CD4-positive, alpha-beta T cell treated with Interleukin-1 beta for 1 hour (primary cell): ENCODE measurements at places on chromosomes 5 and 9.

DNA sequence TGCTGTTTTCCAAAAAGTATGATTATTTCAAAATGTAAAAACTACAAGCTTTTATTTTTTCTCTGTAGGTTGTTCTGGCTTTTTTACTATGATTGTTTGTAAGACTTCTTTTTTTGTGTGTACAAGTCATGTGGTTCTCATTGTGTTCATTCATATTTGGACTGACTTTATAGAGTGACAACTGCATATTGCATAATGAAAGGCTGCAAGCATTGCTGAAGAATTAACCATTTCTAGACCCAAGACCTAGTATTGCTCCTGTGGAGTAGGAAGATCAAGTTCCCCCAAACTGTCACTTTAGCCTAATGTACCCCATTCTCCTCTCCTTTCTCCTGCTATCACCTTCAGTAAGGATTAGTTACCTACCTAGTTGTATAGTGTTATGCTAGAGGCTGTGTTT, 10.0 kb downstream of the MAP1B start:
- no peak for DNase-seq

DNA sequence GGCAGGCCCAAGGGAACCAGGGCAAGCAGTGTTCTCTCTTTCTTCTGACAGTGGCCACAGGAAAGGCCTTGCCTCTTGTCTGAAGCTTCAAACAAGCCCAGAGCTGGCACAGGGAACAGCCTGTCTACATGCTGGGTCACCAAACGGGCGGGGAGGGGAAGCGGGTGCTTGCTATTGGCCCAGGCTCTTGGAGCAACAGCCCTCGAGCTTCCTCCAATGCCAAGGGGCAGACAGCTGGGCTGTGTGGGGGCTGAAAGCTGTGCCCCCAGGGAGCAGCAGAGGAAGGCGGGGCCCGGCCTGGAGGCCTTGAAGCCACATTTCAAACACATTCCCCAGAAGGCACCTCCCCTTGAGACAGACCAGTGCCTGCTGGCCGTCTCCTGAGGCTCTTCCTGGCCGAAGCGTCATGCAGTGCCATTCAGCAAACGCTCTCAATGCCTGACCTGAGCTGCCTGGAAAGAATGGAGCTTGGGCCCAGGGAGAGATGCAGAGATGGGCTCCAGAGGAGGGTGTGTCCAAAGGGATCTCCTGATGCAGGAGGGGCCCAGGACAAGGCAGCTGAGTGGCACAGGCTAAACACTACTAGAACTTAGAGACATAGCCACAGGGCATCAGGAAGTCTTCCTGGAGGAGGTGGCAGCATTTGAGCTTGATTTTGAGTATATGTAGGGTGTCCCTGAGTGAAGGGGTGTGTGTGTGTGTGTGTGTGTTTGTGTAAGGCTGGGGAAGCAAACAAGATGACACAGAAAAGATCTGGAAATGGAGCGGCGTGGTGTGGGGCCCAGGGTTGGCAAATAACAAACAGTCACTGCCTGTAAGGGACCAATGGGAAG, 2.5 kb downstream of the FIBCD1 start:
- DNase-seq, result no peak

- DNase-seq, result no peak
Measured at GRCh38 chr9:751137-752051, 90.1 kb upstream of the DMRT1 start.

GRCh38 chr9:32725066-32725860, 58.1 kb upstream of the TMEM215 start:
- no peak for DNase-seq

GRCh38 chr9:137761032-137761431, 116.5 kb upstream of the CACNA1B start:
- DNase-seq, result peak; percentile 45

GRCh38 chr5:73534011-73534644, 31.3 kb downstream of the ANKRA2 start:
- DNase-seq, result no peak

DNA sequence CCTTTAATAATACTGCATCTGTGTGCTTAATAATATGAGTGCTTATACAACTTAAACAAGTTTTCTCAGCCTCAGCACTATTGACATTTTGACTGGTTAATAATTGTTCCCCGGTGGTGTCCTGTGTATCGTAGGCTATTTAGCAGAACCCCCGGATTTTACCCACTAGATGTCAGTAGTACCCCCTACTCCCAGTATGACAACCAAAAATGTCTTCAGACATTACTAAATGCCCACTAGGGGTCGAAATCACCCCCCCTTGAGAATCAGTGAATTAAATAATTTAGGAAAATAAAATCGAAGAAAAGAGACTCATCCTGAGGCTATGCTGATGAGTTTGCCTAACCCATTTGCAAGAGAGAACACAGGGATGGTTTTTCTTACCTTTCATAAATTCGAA, 166.3 kb downstream of the ATP10B start:
- DNase-seq, result no peak

DNA sequence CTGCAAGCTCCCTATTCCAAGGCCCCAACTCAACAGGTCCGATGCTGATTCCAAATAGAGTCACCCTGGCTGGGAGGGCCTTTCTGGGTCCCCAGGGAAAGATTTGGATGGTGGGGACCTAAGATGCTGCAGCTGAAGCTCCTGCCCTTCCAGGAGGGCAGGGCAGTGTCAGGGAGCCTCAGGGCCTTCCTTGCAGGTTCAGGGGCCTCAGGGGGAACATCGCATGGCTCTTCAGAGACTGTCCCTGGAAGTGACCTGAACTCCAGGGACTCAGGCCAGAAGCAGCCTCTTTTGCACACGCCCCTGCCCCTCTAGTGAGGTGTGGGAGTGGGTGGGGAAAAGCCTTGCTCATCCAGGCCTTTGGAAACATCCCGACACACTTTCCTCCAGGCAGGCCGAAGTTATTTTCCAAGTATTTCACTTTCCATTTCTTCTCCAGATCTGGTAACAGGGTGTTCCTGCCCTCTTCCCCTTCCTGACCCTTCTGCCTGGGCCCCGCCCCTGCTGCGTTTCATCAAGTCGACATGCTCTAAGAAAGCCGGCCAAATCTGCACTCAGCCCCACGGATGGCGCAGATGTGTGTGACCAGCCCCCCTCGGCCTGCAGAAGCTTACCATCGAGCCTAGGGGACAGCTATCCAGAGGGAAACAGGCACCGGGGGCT, 159.5 kb downstream of the FGF18 start:
- DNase-seq, result no peak

DNA sequence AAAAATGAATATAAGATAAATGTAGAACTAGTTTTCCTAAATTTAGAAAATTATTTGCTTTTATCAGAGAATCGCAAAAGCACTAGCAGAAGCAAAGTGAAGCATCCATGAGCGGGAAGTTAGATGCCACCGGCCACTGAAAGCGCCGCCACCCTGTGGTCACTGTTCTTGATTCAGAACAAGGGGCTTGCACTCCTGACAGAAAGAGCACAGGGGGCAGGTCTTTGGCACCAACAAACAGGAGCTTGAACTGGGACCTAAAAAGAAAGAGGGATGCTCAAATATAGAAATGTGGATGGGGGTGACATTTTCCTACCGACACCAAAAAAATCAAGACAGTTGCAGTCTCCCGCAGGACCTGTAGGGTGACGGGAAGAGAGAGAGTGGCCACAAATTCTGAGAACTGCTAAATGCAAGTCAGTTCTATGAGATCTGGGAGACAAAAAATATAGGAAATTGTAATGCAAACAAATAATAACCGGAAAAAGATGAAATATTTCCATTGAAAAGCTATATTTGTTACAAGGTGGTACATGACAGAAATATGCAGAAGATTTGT, 144.3 kb downstream of the CDH12 start:
- DNase-seq, result no peak
